ENCODE measurements at places on chromosomes 3 and 15. TPM values are rescaled to one million over a fixed set of nuclear protein-coding genes. Genes with fewer than 3 reads are reported as not detected.
A peak's percentile ranks its signal among the peaks of the same experiment; 100 is the strongest.

- no peak for DNase-seq
Observed at GRCh38 chr15:89766357-89767311, 9.5 kb upstream of the MESP2 start.

DNA sequence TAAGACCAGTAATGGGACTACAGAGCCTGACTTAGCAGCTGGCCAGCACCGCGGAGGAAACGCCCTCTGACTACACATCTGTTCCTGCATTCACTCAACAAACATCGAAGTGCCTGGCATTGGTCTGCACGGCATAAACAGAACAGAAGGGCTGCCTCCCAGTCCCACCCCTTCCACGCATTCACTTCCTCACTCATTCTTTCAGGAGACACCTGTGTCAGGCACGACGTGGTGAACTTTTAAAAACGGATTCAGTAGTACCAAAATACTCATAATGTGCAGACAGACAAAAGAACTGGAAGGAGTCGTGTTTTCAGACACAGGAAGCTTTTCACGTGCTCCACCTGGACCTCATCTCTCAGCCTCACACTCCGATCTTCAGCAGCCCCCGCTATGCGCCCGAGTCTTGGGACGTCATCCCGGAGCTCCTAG is 123.3 kb downstream of the XXYLT1 start:
- no peak for DNase-seq

DNA sequence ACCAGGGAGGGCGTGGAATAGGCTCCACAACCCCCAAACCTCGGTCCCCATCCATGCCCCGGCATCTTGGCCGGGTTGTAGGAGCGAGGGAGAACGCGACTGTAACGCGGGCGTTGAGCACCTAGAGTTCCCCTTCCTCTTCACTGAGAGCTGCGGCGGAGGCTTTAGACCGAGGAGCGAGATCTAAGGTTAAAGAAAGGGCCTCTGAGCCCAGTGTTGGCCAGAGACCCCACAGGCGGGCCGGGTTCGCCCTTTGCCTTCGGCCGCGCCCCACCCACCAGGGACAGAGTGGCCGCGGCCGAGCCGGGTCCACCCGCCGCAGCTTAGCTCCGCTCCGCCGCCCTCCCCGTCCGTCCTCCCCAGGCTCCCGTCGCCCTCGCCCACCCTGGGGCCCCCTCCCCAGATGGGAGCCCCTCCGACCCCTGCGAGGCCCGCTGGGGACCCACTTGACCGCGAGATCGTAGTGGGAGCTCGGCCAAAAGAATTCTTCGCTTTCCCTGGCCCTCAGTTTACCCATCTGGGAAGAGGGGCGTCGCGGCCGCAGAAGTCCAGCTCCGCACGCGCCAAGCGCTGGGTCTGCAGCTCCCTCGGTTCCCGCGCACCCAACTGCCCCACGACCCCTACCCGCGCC is 425 bp downstream of the ANPEP start:
- DNase-seq: peak; percentile 42

- DNase-seq: peak; percentile 51
Observed at GRCh38 chr3:128226795-128227395, 73.6 kb downstream of the EEFSEC start.

- no peak for DNase-seq
Observed at GRCh38 chr3:31077826-31078225, 183.4 kb upstream of the GADL1 start.

GRCh38 chr3:25695731-25696420 is 31.2 kb upstream of the TOP2B start:
- DNase-seq: no peak

- no peak for DNase-seq
Observed at GRCh38 chr15:34514251-34514670, 69.2 kb downstream of the GOLGA8B start.

- no peak for DNase-seq
Observed at GRCh38 chr3:128435058-128435457, 31.6 kb downstream of the DNAJB8 start.

DNA sequence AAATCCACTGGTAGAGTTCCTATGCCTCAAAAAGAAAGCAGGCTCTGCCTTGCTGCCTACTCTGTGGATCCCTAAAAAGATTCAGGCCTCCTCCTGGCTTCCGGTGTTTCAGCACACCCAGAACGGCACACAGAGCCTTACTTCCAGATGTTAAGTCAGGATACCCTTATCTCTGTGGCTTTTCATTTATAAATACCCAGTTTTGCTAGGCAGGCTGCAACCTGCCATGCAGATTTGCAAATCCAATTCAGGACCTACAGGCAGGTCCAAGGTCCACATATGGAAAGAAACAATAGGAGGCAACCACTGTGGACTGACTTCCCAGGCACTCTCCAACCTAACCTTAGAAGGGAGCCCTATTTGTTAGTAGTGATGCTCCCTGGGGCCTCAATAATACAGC is 30.7 kb downstream of the EFL1 start:
- no peak for DNase-seq

GRCh38 chr3:96813820-96814650 is at the start of gene EPHA6:
Gene EPHA6 (plus strand): TSS chr3:96814594.
- peak; percentile 72 for DNase-seq

RBMS3 gene
- total RNA-seq: 65.5 TPM

DPPA4 gene
- not detected for total RNA-seq

TNFSF10 gene
- 0.25 TPM for total RNA-seq

MED12L gene
- 0.47 TPM for total RNA-seq

CIB2 gene
- 0.30 TPM for total RNA-seq

BCHE gene
- not detected for total RNA-seq

Data from MCF 10A (cell line).